ENCODE measurements at places on chromosomes 2 and 18.

DNA sequence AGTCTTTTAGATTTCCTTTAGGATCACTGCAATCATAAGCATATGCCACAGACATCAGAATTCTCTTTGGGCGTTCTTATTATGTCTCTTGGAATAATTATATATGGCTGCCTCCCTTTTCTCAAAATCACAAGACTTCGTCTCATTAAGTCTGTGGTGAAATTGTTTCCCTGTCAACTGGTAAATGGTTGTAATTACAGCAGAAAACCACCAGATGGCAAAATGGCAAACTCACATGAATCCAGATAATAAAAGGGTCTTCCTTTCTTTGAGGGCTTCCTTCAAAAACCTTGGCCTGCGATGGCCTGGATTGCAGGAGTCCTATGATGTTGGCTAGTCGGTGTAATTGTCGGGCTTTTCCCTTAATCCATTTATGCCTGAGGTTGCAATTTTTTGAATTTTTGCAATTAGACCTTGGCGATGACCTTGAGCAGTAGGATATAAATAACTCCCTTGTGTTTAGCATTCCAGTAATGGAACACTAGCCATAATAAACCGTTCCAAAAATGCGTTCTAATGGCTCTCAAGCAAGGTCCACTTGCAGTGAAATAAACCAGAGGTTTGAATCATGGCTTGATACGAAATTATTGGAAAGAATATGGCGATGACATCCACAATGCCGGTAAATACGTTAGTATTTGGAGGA is 656.4 kb downstream of the MBD2 start:
- peak; percentile 43 for DNase-seq

GRCh38 chr2:74512744-74513604 is 1.3 kb upstream of the TLX2 start:
- no peak for DNase-seq

DNA sequence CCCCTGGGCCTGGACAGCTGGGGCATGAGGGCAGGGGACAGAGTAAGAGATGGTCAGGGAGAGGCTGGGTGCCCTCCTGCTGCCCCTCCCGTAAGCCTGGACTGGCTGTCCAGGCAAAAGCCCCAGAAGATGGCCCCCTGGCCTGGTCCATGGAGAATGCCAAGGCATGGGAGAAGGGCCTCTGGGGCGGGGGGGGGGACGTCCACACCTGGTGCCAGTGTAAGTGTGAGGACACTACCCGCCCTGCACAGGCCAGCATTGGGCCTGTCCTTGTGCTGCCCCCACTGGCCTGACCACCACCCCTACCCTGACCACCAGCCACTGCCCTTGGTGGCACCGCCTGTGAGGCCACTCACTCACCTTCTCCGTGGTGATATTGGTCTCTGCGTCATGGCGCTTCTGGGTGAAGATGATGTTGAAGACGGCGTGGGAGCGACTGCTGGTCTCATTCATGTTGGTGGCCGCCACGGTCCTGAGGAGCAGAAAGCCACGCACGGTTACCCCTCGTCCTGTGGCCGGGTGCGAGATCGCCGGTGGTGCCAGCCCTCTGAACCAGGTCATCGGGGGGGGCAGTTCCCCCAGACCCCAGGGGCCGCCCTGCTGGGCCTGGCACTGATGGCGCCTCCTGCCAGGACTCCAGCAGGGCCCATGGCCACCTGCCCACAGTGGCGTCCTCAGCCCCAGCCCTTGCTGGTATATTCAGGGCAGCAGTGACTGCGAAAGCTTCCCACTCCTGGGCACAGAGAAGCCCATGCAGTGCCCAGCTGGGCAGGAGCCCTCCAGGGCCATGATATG is 35.2 kb downstream of the KIF1A start:
- no peak for DNase-seq

DNA sequence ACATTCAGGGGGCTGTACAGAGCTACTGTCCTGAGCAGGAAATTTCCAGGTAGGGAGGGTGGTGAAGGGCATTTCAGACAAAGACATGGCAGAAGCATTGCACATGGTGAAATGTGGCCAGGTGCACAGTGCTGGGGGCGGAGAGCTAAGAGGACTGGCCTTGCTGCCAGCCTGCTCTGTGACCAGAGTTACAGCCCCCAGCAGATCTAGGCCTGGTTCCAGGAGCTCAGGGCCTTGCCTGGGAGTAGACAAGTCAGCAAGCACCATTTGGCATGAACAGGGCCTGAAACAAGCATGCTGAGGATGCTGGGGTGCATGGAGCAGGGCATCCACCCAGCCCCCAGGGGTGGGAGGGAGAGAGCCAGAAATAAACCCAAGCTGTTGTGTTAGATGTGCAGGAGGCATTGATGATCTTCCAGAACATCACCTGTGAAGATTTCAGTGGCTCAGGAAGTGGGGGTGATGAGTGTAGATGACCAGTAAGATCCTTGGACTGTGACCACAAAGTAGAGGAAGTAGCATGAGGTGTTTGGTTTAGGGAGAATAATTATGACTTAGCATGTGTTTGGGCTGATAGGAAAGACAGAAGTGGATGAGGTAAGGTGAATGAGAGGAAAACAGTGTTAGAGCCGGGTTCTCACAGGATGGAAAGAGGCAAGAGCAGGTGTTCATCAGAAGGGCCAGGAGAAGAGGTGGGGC is 61.1 kb downstream of the COA5 start:
- no peak for DNase-seq

DNA sequence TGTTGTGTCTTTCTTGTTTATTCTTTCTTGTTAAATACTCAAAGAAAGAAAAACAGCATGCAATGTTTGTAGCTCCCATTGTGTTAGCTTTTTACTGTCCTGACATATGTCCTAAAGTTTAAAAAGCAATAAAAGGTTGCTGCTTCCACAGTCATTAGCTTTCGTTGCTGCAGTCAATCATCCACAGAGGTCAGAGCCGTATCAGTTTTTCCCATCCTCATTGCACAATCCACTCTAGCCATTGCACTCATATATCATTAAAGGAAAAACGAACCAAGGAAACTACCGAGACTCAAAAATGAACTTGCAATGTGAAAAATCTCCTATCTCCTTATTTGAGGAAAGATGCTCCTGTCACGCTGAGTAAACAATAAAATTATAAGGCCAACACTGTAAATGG is 954.1 kb downstream of the DPP10 start:
- DNase-seq: no peak

GRCh38 chr2:208017721-208018120 is 7.6 kb downstream of the PLEKHM3 start:
- DNase-seq: no peak

- DNase-seq: no peak
Measured at GRCh38 chr2:210919128-210919527, 362.7 kb downstream of the CPS1 start.

GRCh38 chr2:238942080-238942725 is 94.3 kb downstream of the TWIST2 start:
- no peak for DNase-seq

DNA sequence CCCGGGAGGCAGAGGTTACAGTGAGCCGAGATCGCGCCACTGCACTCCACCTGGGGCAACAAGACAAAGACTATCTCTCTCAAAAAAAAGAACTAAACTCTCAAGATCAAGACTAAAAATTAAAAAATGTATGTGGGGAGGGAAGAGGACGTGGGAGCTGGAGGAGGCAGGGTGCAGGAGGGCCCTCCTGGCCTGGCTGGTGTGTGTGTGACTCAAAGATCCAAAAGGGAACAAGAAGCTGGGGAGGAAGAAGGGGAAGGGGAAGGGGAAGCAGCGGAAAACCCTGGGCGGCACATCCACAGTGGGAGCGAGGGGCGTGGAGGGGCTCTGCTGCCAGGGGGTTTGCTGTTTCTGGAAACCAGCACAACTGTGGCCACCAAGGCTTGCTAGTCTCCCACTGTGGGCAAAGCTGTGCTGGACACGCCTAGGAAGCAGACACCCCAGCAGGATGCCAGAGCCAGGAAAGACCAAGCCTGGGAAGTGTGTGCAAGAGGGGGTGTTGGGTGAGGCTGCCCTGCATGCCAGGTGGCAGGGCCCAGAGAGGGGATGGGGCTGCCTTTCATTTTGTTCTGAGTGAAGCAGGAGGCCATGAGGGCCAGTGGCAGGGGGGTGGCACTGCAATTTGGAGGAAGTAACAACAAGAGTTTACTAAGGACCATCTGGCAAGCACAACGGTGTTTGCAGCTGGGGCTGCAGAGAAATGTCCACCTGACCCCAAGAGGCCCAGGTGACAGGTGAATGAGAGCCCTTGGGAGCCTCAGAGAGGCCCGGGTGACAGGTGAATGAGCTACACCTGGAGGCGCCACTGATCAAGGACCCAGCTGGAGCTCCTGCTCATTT is 44.5 kb downstream of the ANO7 start:
- no peak for DNase-seq

GRCh38 chr2:100257939-100258338 is 64.4 kb downstream of the LONRF2 start:
- DNase-seq: no peak

GRCh38 chr2:96131152-96131812 is 7.0 kb downstream of the ASTL start:
- DNase-seq: no peak
